Activated CD4-positive, alpha-beta T cell treated with anti-CD3 and anti-CD28 coated beads, Interleukin-2, amount 50 U/mL, for 4 hours (primary cell): ENCODE measurements at places on chromosomes 13 and 19.

DNA sequence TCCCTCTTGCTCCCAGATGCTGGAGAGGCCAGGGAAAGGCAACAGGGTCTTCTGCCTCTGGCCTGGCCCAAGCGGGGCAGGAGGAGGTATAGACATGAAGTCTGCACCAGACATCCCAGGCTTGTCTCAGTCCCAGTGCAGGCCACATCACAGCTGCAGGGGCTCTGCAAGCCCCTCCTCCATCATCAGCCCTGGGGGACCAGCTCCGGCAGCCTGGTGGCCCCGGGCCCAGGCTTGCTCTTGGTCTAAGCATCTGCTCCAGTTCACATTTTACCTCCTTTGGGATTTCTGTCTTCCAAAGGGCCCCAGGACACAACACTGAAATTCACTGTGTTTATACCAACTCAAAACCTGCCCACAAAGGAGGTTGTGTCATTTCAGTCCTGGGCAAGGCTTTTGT is 359.4 kb downstream of the ZNF536 start:
- DNase-seq: no peak

DNA sequence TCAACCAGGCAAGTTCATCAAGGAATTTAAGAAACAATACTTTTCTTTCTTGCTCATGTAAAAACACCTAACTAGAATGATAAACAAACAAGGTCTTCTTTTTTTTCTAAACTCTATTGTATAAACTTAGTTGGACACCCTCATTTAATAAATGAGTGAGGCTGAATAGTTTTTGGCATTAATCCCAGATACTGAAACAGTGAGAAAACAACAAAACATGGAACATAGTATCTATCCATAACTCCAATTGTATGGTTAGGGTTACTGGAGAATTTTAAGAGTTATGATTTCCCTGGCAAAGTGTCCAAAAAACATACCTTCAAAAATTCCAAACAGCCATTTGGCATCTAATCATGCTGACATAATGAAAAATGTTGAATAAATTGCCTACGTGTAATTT is 5.8 kb upstream of the POMP start:
- no peak for DNase-seq

GRCh38 chr19:51783372-51783771 is 11.6 kb upstream of the FPR3 start:
- no peak for DNase-seq

- peak; percentile 36 for DNase-seq
Measured at GRCh38 chr19:15869109-15869555, 28.7 kb downstream of the CYP4F2 start.

GRCh38 chr13:82947191-82947621 is 935.1 kb downstream of the SLITRK1 start:
- DNase-seq: no peak

DNA sequence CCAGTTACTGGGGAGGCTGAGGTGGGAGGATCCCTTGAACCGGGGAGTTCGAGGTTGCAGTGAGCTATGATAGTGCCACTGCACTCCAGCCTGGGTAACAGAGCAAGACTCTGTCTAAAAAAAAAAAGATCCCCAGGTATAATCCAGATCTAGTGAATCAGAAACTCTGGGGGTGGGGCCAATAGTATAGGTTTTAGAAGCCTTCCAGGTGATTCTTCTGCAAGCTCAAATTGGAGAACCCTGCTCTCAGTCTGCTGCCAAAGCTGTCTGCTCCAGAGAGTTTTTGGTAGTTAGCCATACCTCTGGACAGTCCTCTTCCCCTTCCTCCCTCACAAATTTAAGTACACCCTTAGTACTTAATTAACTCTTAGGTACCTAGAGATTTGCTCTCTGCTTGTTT is 28.0 kb downstream of the SERP2 start:
- DNase-seq: no peak

GRCh38 chr19:50433201-50434180 is 799 bp downstream of the MYBPC2 start:
- no peak for DNase-seq

GRCh38 chr13:114009590-114010400 is 35.9 kb upstream of the C13orf46 start:
- no peak for DNase-seq

DNA sequence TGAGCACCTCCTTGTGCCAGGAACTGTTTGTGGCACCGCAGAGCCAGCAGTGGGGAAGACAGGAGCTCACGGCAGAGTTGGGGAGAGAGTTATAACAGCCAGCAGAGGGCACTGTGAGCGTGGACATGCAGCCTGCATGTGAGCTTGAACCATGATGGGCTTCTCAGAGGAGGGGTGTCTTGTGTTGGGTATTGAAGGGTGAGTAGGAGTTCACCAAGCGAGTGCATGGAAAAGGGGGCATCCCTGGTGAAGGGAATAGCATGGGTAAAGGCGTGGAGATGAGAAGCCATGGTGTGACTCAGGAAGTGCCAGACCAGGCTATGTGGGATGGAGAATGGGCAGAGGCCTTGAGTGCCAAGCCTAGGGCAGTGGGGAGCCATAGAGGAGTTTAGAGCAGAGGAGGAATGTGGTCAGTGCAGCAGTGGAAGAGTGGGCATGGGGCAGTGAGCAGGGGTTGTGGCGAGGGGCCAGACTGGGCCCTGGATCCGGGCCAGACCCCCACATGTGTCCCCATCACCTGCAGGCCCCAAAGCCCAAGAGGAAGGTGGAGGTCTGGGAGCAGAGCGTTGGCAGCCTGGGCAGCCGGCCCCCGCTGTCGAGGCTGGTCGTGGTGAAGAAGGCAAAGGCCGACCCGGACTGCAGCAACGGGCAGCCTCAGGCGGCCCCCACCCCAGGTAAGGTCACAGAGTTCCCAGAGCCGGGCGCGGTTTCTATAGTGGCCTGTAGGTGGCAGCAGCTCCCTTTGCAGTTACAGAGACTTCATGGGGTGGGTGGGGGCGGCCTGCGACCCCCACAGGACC is 11.8 kb upstream of the SHD start:
- peak; percentile 53 for DNase-seq

DNA sequence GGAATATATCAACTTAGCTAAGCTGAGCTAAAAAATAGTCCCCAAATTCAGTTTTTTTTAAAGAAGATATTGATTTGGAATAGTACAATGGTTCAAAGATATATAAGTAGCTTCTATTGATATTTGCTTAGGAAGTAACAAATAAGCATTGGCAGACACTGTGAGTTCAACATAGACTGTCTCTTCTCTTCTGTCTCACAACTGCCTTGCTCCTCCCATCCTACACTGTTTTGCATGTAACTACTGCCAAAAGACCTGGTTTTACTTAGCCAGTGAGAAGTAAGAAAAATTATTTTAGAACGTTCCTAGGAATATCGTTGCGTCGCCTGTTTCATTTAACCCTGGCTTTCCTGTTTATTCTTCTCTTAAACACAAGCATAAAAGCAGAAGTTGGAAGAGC is 859.0 kb upstream of the SPRY2 start:
- DNase-seq: no peak

DNA sequence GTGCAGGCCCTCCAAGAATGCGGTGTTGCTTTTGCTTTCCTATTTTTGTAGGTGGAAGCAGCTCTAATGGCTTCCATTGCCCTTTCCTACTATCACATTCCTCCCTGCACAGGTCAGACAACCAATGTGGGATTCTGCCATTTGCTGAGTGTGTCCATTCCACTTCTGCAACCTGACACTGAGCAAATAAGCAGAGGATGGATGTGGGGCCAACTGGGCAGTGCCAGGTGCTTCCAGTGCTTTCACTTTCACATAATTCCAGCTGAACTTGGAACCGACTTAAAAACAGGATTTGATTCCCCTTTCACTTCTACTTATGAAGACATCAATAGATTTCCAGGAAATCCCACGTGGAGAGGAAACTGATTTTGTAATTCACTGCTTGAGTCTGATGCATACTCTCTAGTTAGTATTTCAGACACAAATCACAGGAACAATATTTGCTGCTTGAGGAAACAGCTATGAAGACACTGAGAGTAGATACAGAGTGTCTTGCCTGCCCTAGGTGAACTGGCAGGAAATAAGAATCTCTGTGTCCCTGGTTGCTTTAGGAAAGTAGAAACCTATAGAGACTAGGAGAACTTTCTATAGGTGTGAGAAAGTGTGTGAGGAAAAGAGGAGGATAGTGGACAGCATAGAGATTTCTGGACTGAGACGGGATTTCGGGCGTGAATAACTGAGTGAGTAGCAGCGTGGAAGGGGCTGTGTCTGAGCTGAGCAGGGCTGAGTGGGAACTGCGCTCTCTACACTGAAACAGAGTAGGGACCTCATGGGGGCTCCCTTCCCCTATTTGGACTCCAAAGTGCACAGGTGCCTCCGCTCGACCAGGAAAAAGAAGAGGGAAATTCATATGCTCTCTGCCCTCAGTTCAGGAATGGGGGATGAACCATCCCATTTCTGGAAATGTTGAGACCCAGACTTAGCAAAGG is 22.5 kb downstream of the LGALS16 start:
- no peak for DNase-seq

DNA sequence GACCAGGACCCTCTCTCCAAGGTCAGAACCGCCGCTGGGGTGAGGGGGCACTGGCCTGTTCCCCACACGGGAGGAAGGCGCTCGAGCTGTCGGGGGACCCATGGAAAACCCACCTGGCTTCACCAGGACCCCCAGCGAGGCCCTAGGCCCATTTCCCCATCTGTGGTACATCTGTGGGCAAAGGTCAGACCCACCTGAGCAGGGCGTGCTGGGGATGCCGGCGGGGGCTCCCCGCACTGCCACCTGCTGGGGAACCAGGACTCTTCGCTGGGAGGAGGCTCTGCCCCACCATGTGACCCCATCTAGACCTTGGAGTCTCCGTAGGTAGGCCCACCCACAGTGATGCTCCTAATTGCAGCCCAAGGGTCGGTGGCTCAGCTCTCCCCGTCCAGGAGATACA is 511 bp downstream of the WDR88 start:
- no peak for DNase-seq

- DNase-seq: no peak
Measured at GRCh38 chr13:37293295-37293694, 187.8 kb upstream of the CSNK1A1L start.

- no peak for DNase-seq
Measured at GRCh38 chr19:941292-942132, 15.7 kb downstream of the ARID3A start.

GRCh38 chr13:99958406-99959126 is 13.0 kb downstream of the ZIC5 start:
- DNase-seq: no peak

GRCh38 chr19:42422901-42423461 is 4.2 kb downstream of the LIPE start:
- peak; percentile 36 for DNase-seq

DNA sequence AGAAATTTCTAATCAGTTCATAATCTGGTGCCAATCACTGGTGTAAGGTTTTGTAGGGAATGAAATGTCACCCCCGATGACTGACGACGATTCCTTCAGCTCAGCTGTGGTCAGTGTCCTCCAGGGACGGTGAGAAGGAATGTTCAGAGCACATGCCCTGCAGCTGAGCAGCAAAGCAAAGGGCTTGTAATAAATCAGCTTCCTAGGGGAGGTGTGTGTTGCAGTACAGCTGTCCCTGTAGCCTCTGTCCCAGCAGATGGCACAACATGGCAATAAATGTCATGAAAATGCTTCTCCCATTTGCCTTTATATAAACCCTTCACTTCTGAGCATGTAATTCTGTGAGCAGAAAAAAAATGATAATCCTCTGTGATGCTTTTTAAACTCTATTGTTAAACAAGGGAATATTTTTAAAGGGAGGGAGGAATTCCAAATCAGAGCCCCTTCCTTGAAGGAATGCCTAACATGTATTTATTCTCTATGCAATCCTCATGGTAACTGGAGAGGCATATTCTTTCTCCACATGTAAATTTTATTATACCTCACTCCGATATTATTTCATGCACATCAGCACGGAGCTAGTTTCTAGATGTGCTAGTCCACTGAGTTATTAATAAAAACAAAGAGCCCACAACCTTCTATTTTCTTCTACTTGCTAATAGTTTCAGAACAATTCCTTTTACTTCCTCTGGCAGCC is 102.5 kb downstream of the FAM216B start:
- DNase-seq: no peak

- DNase-seq: no peak
Measured at GRCh38 chr13:78168981-78169380, 250.3 kb upstream of the EDNRB start.

DNA sequence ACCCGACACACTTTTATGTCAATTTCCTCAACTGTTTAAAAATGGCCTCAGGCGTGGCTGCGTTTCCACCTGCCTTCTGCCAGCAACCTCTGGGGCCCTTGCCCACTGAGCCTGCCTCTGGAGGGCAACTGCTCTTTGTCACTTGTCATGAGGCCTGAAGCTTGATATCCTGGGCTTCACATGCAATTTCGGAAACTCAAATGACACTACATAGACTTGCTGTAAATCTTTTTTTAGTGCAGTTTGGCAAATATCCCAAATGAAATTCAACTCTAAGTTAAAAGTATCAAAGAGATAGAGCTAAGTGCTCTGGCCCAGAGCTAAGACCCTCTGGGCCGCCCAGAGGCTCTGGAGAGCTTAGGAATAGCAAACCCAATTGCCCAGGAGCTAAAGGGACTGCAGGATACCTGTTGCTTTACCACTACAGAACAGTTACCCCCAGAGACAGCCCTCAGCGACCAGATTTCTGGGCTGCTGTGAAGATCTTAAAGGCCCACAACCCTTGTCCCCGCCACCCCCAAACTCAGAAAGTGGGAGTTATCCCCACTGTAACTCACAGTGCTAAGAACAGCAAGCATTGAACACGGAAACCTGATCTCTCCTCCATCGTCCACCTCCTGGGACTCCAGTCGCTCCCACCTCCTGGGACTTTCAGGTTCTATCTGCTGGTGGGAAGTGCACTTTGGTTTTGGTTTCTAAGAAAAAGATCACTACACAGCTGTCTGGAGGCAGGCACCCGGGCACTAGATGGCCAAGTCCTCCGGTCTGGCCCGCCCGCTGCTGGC is 19.4 kb downstream of the GJA3 start:
- DNase-seq: no peak

DNA sequence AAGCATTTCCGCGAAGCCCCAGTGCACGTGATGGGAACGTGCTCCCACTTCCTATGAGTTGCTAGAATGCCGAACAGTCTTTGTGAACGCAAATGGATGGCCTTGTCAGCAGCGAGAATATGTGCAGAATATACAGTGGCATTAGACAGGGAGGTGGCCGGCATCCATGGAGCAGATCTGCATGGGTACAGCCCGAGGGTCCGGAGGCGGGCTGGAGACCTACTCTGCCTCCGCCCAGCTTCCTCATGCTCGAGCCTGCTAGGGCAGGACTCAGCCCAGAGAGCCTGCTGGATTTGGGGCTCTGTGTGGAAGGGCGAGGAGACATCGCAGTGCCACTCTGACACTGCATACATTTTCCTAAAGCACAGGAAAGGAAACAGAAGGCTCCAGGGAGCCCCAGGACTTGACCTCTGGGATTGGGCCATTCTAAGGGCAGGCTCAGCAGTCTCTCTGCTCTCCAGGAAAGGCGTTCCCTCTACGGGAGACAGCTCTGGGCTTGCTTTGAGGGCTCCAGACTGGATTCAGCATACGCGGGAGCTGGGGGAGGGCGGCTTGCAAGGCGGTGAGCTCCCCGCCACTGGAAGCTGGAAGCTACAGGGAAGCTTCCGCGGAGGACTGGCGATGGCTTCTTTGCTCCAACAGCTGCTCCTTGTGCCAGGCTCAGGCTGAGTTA is 55.9 kb upstream of the UQCRFS1 start:
- DNase-seq: no peak

- DNase-seq: no peak
Measured at GRCh38 chr13:113584870-113585671, 518 bp downstream of the TFDP1 start.

GRCh38 chr19:28940751-28941500 is 272.0 kb downstream of the UQCRFS1 start:
- DNase-seq: no peak
